Esophagus squamous epithelium (tissue), 5 donors: ENCODE measurements at places on chromosomes 2 and 18.

- no peak for DNase-seq
Measured at GRCh38 chr2:129877795-129878775, 101.4 kb upstream of the RAB6C start.

GRCh38 chr2:201158111-201158929 is 24.6 kb upstream of the CASP10 start:
- no peak for DNase-seq

GRCh38 chr2:209208211-209208610 is 215.6 kb upstream of the MAP2 start:
- DNase-seq, result no peak

DNA sequence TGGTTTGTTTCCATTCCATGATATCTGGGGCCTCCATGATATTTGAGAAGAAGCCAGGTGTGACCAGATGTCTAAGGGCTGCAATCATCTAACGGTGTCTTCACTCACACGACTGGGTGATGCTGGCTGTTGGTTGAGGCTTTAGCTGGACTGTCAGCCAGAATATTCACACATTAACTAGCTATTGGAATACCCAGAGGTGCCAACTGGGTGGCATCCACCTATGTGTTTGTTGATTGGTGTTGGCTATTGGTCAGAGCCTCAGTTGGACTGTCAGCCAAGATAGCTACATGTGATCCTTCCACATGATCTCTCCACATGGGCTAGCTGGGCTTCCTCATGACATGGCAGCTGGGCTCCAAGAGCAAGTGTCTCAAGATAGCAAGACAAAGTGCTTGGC is 117.4 kb downstream of the CDCA7 start:
- no peak for DNase-seq

GRCh38 chr2:192719629-192720028 is 524.9 kb upstream of the TMEFF2 start:
- DNase-seq, result no peak
